Fibroblast of skin of back (primary cell): ENCODE measurements at places on chromosomes 3 and 15.

- no peak for DNase-seq
Measured at GRCh38 chr3:126990890-126991289, 8.0 kb downstream of the PLXNA1 start.

DNA sequence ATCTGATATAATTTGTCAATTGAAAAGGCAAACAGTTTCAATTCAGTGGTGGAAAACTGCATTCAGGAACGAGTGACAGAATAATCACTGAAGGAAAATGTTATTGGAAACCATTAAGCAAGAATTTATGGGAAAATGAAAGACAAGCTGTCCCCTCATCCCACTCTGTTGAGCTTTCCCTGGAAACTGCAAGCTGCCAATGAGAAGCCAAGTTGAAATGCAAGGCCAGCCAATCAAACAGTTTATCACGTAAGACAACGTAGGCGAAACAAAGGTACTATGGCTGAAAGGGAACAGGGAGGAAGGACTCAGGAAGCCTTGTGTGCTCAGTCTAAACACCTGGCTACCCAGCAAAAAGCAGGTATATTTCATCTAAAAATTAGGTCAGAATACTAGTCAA lies 187.9 kb upstream of the ATP10A start:
- no peak for DNase-seq

DNA sequence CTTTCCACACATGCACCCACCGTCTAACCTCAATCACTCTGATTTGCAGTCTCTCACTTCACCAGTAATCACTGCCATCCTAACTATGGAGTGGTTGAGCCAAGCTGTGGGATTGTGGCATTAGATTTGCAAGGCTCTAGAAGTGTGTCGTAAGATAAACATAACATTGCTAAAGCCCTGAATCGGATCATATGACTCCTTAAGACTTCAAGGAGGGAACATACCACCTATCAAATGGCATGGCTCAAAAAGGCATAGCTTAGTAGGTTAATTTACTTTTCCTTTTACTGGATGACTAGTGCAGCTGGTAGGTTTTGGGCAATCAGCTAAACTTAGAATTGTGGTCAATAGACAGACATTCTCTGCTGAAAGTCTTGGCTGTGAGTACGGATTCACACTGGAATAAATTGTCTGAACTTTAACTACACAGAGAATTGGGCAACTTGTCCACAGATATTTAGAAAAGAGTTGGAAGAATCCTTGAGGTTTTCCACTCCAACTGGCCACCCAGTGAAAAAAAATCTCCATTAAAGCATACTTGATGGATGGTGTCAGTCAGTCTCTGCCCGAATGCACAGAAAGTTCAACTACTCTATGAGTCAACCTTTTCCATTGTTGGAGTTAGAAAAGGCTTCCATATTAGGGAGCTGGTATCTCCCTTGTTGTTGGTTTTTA lies 476.7 kb upstream of the CBLB start:
- peak; percentile 94 for DNase-seq

DNA sequence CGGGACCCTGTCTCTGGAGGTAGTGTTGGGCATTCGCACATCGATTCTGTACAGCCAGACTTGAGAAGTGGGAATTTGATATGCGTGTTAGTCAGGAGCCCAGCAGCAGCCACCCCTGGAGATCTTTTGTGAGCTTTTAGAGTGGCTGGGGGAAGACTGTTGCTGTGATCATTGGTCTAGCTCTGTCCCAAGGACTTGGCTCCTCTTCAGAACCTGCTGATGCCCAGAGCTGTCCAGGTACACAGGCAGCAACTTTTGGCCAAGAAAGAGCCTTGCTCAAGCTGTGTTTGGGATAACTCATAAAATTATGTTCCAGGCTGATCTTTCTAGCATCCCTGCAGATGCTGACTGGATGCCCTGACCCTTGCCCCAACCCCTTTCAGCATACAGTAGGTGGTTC lies 29.3 kb downstream of the LIMD1 start:
- no peak for DNase-seq

DNA sequence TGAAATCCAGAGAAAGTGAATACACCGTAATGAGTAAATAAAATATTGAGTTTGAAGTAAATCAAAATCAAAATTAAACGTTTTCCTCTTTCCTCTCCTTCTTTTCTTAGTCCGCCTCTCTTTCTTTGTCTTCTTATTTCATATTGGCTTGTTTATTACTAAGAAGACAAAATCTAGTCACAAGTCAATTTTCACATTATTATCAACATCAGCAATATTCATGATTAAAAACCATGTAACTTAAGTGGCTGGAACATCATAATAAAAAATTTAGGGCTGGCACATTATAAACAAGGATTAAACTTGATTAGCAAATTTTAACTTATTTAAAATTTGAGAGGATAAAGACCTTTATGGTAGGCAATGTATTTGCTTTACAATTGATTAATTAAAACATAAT lies 61.4 kb downstream of the BCHE start:
- no peak for DNase-seq

- no peak for DNase-seq
Measured at GRCh38 chr15:70580958-70581357, 182.4 kb downstream of the UACA start.

- no peak for DNase-seq
Measured at GRCh38 chr15:62841891-62842559, 200.5 kb upstream of the TPM1 start.
